ENCODE measurements at places on chromosomes 4 and X.

- DNase-seq: no peak
Observed at GRCh38 chrX:11575332-11575731, 90.4 kb downstream of the ARHGAP6 start.

GRCh38 chr4:25528391-25528790 is 127.3 kb upstream of the SLC34A2 start:
- no peak for DNase-seq

- DNase-seq: no peak
Observed at GRCh38 chr4:40224432-40224831, 27.6 kb downstream of the RHOH start.

- no peak for DNase-seq
Observed at GRCh38 chr4:157204634-157205244, 15.8 kb upstream of the GRIA2 start.

GRCh38 chrX:10781847-10782530 is 161.6 kb upstream of the MID1 start:
- DNase-seq: no peak

DNA sequence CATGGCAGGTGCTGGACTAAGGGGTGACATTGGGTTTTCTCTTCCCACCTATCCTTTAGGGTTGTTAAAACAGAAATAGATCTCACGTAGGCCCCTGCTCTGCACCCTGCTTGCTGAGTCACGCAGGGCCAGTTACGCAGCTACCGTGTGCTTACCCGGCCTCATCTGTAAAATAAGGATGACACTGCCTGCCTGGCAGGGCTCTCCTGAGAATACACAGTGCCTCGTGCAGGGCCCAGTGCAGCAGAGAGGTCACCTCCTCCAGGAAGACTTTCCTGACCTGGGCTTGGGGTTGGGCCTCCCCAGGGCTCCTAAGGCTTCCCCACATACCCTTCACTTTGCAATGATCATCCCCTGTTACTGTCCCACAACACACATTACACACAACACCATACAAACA is 33.6 kb upstream of the JAKMIP1 start:
- no peak for DNase-seq

GRCh38 chrX:38891641-38892413 is 90.6 kb downstream of the MID1IP1 start:
- DNase-seq: no peak

GRCh38 chrX:79409657-79410056 is 42.5 kb upstream of the ITM2A start:
- DNase-seq: no peak

DNA sequence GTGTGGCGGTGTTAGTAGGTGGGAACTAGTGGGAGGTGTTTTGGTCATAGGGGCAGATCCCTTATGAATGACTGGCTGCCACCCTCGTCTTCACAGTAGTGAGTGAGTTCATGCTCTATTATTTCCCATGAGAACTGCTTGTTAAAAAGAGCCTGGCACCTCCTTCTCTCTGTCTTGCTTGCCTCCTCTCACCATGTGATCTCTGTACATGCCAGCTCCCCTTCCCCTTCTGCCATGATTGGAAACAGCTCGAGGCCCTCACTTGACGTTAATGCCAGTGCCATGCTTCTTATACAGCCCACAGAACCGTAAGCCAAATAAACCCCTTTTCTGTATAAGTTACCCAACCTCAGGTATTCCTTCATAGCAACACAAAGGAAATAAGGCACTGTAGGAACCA is 21.7 kb downstream of the PNMA6F start:
- no peak for DNase-seq

DNA sequence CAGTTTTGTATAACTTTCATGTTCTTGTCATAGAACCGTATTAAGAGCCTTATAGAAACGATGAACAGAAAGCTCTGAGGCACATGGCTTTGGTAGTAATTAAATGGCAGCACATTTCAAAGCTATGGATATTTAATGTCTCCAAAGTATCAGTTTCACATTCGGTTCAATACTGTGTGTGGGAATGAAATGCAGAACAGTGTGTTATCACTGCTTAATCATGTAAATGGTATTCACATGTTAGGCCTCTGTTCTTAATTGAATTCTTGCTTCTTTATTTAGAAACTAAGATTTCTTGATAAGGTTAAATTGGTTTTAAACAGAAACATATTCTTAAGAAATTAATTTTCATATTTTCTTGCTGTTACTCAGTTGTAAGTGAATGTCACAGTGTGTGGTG is 701.0 kb upstream of the PITX2 start:
- no peak for DNase-seq

DNA sequence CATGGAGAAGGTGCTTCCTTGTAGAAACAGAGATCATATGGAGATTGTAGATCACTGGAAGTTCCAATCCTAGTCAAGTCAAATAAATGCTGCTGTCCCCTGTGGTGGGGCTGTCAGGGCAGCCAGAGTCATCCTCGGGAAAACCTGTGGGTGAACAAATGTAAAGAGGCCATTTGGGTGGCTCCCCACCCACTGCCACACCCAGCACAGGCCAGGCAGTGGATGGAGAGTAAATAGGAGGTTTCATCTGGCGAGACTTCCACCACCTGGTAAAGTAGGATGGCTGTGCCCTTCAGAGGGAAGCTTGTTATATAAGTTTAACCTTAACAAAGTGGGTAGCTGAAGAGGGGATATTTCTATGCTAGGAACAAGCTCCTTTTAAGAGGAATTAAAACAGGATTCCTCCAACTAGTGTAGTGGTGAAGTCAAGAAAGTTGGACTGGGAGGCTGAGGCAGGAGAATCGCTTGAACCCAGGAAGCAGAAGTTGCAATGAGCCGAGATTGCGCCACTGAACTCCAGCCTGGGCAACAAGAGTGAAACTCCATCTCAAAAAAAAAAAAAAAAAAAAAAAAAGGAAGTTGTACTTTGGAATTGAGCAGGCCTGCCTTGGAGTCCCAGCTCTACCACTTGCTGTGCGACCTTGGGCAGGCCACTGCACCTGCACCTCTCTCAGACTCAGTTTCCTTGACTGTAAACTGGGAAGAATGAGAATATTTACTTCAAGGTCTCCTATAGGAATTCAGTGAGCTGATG is 273.7 kb downstream of the PTTG2 start:
- DNase-seq: peak; percentile 42

DNA sequence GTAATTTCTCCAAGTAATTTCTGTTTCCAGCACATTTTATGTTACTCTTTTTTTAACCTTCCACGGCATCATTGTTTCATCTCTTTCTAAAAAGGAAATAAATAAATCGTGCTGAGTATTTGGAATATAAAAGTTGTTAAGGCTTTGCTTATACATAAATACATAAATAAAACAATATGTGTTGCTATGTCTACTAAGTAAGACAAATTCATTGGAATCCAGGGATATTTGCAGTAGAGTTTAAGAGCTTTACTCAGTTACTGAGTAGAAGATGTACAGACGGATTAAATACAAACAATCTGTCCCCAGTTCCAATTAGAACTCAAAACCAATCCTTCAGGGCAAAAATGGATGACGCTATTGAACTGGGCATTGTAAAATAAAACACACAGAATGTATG is 1.4 kb downstream of the ARHGAP24 start:
- DNase-seq: no peak

GRCh38 chr4:127210893-127211649 is 421.7 kb upstream of the INTU start:
- DNase-seq: no peak

GRCh38 chr4:109072595-109072994 is 229.9 kb downstream of the COL25A1 start:
- DNase-seq: no peak

DNA sequence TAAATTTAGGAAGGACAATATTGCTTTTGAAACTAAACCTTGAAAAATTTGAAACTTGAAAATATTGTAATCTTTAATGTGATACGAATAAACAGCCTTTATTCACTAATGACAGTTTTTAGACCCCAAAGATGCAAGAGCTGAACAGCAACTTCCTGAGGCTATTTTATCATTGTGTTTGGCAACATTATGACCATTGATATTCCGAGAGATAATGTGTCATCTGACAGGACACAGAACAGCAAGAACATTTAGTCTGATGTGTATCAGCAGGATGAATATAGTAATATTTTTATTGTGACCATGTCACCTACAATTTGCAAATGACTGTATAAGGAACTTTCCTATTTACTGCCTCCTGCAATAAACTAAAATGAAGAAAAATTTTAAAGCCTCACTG is 316.0 kb downstream of the ADAM29 start:
- DNase-seq: no peak

DNA sequence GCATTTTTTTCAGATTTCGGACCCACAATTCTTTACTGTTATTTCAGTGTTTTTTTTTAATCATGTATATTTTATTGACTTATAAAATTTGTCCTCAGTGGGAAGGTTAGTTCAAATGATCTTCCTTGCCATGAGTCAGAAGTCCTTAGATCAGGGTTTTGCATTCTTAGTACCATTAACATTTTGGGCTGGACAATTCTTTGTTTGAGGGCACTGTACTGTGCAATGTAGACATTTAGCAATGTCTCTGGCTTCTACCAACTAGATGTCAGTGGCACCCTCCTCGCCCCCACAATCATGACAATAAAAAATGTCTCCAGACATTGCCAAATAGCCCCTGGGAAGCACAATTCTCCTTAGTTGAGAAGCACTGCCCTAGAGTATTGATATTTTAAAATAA is 176.6 kb downstream of the VEGFC start:
- no peak for DNase-seq

GRCh38 chrX:75609406-75609805 is 86.6 kb upstream of the ZDHHC15 start:
- DNase-seq: no peak

DNA sequence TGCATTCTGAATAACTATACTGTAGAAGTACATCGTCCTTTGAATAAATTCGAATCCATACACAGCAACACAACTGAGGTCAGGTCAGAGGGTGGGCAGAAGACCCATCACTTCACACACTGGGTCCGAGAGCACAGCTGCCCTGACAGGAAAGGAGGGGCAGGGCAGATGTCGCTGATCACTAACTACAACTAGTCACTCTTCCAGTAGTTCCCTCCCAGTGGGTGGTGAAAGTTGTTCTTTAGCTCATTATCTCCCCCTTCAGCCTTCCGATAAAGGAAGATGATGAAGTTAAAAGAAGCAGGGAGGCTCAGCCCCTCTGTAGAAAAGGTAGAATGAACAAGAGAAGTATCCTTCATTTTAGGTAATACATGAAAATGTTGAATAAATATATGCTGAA is 278.9 kb downstream of the INPP4B start:
- DNase-seq: peak; percentile 22

GRCh38 chrX:52216541-52216940 is 31.9 kb downstream of the MAGED4 start:
- no peak for DNase-seq

GRCh38 chr4:116880625-116881024 is 204.8 kb downstream of the TRAM1L1 start:
- no peak for DNase-seq

DNA sequence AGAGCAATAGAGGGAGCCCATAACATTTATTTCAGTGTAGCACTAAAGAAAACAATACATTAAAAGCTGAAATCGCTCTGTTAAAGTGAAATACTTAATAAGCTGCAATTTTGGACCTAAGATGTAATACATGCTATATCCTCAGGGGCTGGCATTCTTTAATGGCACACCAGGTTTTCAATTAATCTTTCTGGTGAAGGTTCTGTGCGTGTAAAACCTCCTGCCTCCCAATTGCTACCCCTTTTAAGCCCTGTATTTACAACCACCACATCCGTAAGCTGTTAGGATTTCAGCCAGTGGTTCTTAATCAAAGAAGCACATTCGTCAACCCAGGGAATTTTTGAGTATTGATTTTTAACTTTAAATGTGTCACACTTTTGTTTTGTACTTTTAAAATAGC is 7.6 kb upstream of the COMMD8 start:
- no peak for DNase-seq

- DNase-seq: no peak
Observed at GRCh38 chrX:131271274-131271673, 17.8 kb downstream of the IGSF1 start.

DNA sequence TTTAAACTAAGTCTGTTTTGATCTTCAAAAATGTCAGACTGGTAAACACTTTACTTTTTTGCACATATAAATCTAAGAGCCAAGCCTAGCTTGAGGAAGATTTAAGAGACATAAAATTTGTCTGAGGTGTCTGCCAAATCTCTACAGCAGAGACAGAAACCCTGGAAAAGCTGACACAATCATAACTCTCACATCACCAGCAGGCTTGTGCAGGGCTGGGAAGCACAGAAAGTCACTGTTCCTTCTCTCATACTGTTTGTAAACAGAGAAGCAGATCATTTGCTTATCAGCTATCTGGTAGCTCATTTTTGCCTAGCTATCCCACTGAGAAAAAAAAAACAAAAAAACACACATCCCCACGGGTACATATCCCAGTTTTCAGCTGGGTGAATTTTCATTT is 7.0 kb downstream of the ENOX2 start:
- DNase-seq: no peak

GRCh38 chr4:87884976-87885549 is 52.3 kb downstream of the MEPE start:
- DNase-seq: no peak

DNA sequence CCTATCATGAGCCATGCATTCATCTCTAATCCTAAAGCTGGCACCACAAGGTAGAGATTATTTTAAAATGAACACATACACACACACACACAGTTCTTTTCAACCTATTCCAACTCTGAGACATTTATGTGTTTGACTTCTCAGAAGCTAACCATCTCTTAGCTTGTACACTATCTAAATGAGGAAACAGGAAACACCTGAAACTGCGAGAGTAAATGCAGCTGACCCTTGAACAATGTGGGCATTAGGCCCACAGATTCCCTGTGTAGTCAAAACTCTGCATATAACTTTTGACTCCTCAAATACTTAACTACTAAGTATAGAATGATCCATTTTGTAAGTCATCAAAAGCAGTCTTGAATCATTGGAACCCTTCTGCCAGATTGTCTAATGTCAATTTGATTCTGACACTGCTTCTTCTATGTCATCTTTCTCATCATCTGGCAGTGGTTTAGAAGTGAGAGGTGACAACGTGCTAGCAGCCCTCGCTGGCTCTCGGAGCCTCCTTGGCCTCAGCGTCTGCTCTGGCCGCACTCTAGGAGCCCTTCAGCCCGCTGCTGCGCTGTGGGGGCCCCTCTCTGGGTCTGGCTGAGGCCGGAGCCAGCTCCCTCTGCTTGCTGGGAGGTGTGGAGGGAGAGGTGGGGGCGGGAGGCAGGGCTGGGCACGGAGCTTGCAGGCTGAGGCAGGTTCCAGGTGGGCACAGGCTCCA is 21.4 kb upstream of the IL15 start:
- no peak for DNase-seq

- no peak for DNase-seq
Observed at GRCh38 chr4:117817301-117817700, 217.0 kb upstream of the NDST3 start.

DNA sequence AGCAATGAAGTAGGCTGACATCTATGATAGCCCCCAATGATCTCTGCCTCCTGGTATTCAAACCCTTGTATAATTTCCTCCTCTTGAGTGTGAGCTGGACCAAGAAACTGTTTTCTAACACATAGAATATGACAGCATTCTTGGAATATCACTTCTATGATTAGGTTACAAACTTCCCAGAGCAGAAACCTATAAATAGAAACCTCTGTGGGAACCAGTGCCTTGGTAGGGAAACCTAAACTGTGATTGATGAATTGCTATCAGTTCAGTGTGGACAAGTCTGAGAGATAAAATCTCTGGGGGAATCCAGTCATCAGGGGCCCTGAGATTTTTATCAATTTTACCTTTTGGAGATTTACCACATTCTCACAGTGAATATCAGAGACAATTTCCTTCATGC is 756.5 kb upstream of the AGA start:
- no peak for DNase-seq

- no peak for DNase-seq
Observed at GRCh38 chr4:157244348-157244747, 23.8 kb downstream of the GRIA2 start.
